Ascending aorta (tissue), 2 donors: ENCODE measurements at places on chromosomes 3 and 15.

DNA sequence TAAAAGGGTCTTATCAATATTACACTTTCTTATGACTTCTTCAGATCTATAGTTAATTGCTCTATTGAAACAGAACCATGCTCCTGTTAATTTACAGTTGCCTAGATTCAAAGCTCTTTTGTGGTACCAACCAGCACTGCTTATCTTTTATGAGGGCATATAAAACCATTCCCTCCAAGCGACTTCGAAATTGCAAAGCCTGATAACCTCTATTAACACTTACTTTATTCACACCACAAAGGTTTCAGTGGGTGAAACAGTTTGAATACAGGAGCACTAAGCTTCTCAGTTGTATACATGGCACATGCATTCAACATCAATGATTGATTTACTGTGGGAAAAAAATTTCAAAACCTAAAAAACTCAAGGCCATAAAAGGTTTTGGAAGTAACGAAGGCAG is 74.9 kb upstream of the PPIB start:
- H3K4me1 ChIP-seq = no peaks in the 10 kb centered on the region
- no peaks in the 10 kb centered on the region for H3K27me3 ChIP-seq
- no peak for DNase-seq
- no peaks in the 10 kb centered on the region for H3K36me3 ChIP-seq
- no peak overlapping the region for H3K4me3 ChIP-seq
- no peak overlapping the region for H3K27ac ChIP-seq

- H3K36me3 ChIP-seq = peaks cover 11% of the 10 kb centered on the region
- peaks cover 8% of the 10 kb centered on the region for H3K4me1 ChIP-seq
- H3K27me3 ChIP-seq = no peaks in the 10 kb centered on the region
Observed at GRCh38 chr15:69451951-69452691, 497 bp upstream of the RPLP1 start.

GRCh38 chr15:60347480-60348049 is 50.2 kb downstream of the ANXA2 start:
- H3K4me3 ChIP-seq = no peak overlapping the region
- peaks cover 11% of the 10 kb centered on the region for H3K4me1 ChIP-seq
- H3K27ac ChIP-seq = peak overlapping the region; percentile 20
- no peak for DNase-seq

- DNase-seq = no peak
- H3K36me3 ChIP-seq = no peaks in the 10 kb centered on the region
Observed at GRCh38 chr3:149812165-149812605, 830 bp upstream of the RNF13 start.

DNA sequence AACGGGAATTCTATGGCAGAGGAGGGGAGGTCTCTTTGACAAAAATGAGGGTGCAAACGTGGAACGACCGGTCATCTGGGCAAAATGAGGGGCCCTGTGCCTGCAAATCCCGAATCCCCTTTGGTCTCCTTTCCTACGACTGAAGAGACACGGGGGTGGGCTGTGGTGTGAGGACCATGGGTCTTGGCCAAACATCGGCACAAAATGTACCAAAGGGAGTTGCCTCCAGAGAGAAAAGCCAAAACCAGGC is 498 bp downstream of the ZNF280D start:
- DNase-seq = no peak
- peak overlapping the region; percentile 94 for H3K4me3 ChIP-seq
- no peaks in the 10 kb centered on the region for H3K27me3 ChIP-seq
- H3K4me1 ChIP-seq = peaks cover 7% of the 10 kb centered on the region
- no peaks in the 10 kb centered on the region for H3K36me3 ChIP-seq

DNA sequence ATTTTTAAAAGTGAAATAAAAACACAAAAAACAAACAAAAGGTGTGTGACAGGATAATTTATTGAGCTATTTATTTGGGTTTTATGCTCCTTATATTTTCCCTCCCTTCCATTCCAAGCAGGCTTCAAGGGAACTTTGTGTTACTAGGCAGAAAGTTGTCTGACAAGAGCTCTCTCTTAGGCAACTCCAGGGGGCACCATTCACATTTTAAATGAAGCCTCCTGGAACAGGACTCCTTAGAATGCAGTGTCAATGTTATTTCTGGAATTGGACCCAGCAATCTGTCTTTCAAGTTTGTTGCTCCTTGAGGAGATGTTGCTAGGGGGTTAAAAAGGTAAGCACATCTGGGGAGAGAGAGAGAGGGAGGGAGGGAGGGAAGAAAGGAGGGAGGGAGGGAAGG is 5.4 kb upstream of the RFX7 start:
- no peak overlapping the region for H3K4me3 ChIP-seq
- H3K27ac ChIP-seq = no peak overlapping the region
- H3K4me1 ChIP-seq = peaks cover 8% of the 10 kb centered on the region
- H3K36me3 ChIP-seq = no peaks in the 10 kb centered on the region
- DNase-seq = no peak
- no peaks in the 10 kb centered on the region for H3K27me3 ChIP-seq

DNA sequence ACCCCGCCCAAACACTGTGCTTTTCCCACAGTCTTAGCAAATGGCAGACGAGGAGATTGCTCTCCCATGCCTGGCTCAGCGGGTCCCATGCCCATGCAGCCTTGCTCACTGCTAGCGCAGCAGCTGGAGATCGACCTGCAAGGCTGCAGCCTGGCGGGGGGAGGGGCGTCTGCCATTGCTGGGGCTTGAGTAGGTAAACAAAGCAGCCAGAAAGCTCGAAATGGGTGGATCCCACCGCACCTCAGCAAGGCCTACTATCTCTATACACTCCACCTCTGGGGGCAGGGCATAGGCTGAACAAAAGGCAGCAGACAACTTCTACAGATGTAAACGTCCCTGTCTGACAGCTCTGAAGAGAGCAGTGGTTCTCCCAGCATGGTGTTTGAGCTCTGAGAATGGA is 27.2 kb upstream of the WDR5B start:
- H3K36me3 ChIP-seq = peaks cover 70% of the 10 kb centered on the region
- no peaks in the 10 kb centered on the region for H3K27me3 ChIP-seq
- no peak overlapping the region for H3K4me3 ChIP-seq
- H3K4me1 ChIP-seq = no peaks in the 10 kb centered on the region
- DNase-seq = no peak

DNA sequence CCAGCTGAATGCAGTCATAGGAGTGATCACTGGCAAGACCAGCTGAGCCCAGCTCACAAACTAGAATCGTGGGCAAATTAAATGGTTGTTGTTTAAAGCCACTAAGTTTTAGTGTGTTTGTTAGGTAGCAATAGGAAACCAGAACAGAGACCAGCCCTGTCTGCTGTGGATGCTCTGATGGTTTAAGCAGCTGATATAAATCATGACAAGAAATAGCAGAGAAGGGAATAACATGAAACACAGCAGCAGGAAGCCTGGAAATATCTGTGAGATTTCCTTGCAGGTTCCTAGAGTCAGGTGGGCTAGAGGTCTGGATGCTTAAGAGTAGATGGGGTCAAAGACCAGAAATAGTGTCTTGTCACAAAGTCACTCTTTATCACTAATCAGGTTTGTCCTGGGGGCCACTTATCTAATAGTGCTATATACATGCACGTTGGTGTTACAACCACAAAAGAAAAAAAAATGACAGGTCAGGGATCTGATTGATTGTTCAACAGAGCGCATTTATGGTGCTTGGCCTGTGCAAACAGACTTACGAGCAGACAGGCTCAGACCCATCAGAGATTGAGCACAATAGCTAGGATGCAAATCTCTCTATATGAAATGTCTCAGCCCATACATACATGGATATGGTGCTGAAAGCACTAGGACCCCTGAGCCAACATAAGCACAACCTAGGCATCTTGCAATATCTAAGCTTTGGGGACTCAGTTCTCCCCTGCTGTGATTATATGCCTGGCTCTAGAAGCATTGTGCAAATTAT is 967.7 kb downstream of the AGBL1 start:
- DNase-seq = no peak
- H3K27ac ChIP-seq = no peak overlapping the region
- H3K4me3 ChIP-seq = no peak overlapping the region
- no peaks in the 10 kb centered on the region for H3K27me3 ChIP-seq
- H3K36me3 ChIP-seq = no peaks in the 10 kb centered on the region
- no peaks in the 10 kb centered on the region for H3K4me1 ChIP-seq

GRCh38 chr3:18070231-18070630 is 327.8 kb upstream of the TBC1D5 start:
- H3K4me1 ChIP-seq = no peaks in the 10 kb centered on the region
- no peak for DNase-seq
- H3K27ac ChIP-seq = no peak overlapping the region

- H3K4me3 ChIP-seq = no peak overlapping the region
- DNase-seq = no peak
- no peaks in the 10 kb centered on the region for H3K27me3 ChIP-seq
Observed at GRCh38 chr3:132900481-132900880, 137.7 kb upstream of the TMEM108 start.

DNA sequence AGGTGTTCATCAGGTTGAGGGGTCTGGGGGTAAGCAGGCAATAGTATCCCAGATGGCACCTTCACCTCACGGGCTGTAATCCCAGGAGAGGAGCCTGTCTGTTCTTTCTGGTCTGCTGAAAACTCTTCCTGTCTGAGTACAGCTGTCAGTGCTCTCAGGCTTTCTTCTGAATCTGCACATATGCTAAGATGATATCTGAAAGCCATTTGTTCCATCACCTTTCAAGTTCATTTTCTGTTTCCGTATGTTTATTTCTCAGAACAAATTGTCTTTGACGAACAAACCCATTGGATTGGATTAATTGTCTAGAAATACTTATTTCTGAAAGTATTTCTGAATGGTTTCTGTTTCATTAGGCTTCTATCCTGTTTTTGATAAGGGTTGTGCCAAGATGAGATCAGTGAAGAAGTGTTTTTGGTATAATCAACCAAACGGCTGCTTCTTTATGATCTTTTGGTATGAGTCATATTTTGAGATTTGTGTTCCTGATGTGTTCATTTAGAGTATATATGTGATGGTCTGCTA is 13.3 kb downstream of the ZNF592 start:
- H3K4me1 ChIP-seq = peaks cover 29% of the 10 kb centered on the region
- DNase-seq = no peak
- no peak overlapping the region for H3K27ac ChIP-seq
- no peaks in the 10 kb centered on the region for H3K27me3 ChIP-seq
- peaks cover 8% of the 10 kb centered on the region for H3K36me3 ChIP-seq

- H3K36me3 ChIP-seq = no peaks in the 10 kb centered on the region
- DNase-seq = no peak
- H3K4me1 ChIP-seq = no peaks in the 10 kb centered on the region
- no peaks in the 10 kb centered on the region for H3K27me3 ChIP-seq
Observed at GRCh38 chr15:88920186-88920891, 7.2 kb upstream of the MFGE8 start.

GRCh38 chr3:28018925-28019718 is 222.3 kb upstream of the CMC1 start:
- DNase-seq = no peak
- H3K4me3 ChIP-seq = no peak overlapping the region
- no peaks in the 10 kb centered on the region for H3K36me3 ChIP-seq
- no peaks in the 10 kb centered on the region for H3K27me3 ChIP-seq

DNA sequence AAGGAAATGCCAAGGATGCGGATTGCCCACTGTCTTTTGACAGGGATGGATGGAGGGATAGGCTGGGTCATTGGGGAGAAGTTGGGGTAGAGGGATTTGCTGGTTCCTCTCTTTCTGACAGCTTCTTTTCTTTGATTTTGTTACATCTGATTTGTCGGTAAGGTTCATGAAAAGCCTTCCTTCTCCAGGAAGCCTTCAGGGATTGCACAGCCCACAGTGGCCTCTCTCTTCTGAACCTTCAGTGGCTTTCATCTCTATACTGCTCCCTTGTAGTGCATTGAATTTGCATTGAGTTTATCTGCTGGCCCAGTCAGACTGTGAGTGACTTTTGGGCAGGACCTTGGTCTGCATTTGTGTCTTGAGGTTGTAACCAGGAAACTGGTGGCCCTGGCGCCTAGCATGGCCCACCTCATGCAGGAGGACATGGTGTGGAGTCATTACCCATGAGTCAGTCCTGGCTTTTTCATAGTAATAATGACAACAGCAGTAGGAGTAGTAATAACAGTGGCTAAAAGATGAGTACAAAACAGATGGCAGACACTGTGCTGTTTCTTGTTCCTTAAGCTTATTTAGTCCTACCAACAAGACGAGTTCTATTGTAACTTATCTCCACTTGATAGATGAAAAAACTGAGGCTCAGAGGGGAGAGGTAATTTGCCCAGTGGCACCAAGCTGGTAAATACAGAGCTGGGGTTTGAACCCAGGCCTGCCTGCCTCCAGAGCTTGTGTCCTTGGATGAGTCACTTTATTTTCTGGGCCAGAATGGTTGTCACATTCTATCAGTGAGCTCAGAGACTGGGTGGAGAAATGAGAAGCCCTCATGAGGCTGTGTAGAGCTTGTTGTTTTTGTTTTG is 28.4 kb downstream of the SMAD6 start:
- H3K36me3 ChIP-seq = no peaks in the 10 kb centered on the region
- no peaks in the 10 kb centered on the region for H3K27me3 ChIP-seq
- peak overlapping the region; percentile 53 for H3K4me3 ChIP-seq
- peak; percentile 79 for DNase-seq
- H3K4me1 ChIP-seq = peaks cover 52% of the 10 kb centered on the region
- H3K27ac ChIP-seq = peak overlapping the region; percentile 82

GRCh38 chr3:80097674-80098073 is 329.9 kb upstream of the ROBO1 start:
- H3K4me1 ChIP-seq = no peaks in the 10 kb centered on the region
- no peaks in the 10 kb centered on the region for H3K36me3 ChIP-seq
- no peak for DNase-seq
- no peak overlapping the region for H3K4me3 ChIP-seq

DNA sequence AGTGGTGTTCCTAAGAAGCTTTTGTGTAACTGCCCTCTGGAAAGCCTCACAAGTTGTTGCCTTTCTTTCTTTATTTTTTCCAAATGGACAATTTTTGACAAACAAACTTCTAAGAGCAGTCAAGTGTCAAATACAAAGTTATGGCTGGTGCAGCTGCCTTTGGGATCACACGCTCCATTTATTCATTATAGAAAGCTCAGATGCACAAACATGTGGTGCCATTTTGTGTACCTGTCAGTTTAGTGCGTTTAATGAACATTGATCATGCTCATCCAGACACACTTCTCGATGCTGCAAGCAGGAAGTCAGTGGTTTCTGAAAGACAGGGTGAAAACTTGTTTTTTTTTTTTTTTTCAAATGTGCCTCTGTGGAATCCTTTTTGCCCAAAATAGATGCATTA is 324.5 kb downstream of the CNTN4 start:
- no peak overlapping the region for H3K27ac ChIP-seq
- H3K4me3 ChIP-seq = no peak overlapping the region
- DNase-seq = no peak
- no peaks in the 10 kb centered on the region for H3K4me1 ChIP-seq
- H3K36me3 ChIP-seq = no peaks in the 10 kb centered on the region
- H3K27me3 ChIP-seq = no peaks in the 10 kb centered on the region

DNA sequence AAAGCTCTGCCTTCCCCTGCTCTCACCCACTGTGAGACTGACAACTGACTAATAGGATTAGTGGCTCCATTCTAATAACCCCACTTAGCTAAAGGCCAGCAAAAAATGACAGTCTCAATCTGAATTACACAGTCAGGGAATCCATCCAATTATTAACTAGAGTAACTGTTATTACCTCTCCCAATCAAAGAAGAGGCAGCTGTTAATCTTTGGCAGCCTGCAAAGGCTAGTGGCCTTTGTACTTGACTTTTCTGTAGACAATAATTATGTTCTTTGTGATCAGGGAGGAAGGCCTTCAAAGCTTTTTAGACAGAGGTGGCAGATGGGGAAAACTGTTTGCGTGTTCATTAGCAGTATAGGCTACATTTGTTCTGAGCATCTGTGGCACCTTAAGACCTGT is 177.7 kb downstream of the ISL2 start:
- no peak overlapping the region for H3K27ac ChIP-seq
- no peaks in the 10 kb centered on the region for H3K4me1 ChIP-seq
- H3K27me3 ChIP-seq = no peaks in the 10 kb centered on the region
- H3K4me3 ChIP-seq = no peak overlapping the region
- no peak for DNase-seq
- no peaks in the 10 kb centered on the region for H3K36me3 ChIP-seq

- no peaks in the 10 kb centered on the region for H3K36me3 ChIP-seq
- no peak for DNase-seq
- no peak overlapping the region for H3K4me3 ChIP-seq
- peaks cover 21% of the 10 kb centered on the region for H3K4me1 ChIP-seq
- no peak overlapping the region for H3K27ac ChIP-seq
Observed at GRCh38 chr15:95284492-95284891, 1046.0 kb upstream of the NR2F2 start.
